ENCODE measurements at places on chromosomes 6 and 20. TPM values are rescaled to one million over a fixed set of nuclear protein-coding genes. Genes with fewer than 3 reads are reported as not detected.

- no peaks in the 10 kb centered on the region for H3K36me3 ChIP-seq
- no peak overlapping the region for H3K4me3 ChIP-seq
- H3K27me3 ChIP-seq = no peaks in the 10 kb centered on the region
- no peak overlapping the region for H3K27ac ChIP-seq
- DNase-seq = no peak
- no peaks in the 10 kb centered on the region for H3K4me1 ChIP-seq
These were observed 17.5 kb upstream of the SAMD3 start for GRCh38 chr6:130240232-130240631.

DNA sequence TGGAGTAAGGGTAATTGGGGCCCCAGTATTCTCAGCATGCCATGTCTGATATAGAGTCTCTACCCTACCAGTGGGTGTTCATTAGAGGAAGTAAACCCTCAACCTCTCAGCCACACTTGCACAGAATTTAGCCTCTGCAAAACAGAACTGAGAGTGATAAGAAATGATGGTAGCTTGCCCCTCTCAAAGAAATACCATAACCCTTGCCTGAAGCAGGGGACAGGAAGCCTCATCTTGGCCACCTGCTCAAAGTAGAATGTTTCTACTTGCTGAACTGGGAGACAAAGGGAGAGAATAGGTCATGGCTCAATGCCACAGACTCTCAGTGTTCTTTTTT, 33.7 kb downstream of the SPTLC3 start:
- no peaks in the 10 kb centered on the region for H3K27me3 ChIP-seq
- no peaks in the 10 kb centered on the region for H3K4me1 ChIP-seq
- no peaks in the 10 kb centered on the region for H3K36me3 ChIP-seq
- H3K27ac ChIP-seq = no peak overlapping the region
- DNase-seq = no peak

PAK5 gene
- total RNA-seq = not detected

FAM83C gene
- not detected for total RNA-seq

All from natural killer cell (primary cell).